Foreskin keratinocyte (primary cell): ENCODE measurements at places on chromosomes 1 and 21.

GRCh38 chr1:84611796-84612195 is 37.6 kb upstream of the CTBS start:
- DNase-seq, result no peak

DNA sequence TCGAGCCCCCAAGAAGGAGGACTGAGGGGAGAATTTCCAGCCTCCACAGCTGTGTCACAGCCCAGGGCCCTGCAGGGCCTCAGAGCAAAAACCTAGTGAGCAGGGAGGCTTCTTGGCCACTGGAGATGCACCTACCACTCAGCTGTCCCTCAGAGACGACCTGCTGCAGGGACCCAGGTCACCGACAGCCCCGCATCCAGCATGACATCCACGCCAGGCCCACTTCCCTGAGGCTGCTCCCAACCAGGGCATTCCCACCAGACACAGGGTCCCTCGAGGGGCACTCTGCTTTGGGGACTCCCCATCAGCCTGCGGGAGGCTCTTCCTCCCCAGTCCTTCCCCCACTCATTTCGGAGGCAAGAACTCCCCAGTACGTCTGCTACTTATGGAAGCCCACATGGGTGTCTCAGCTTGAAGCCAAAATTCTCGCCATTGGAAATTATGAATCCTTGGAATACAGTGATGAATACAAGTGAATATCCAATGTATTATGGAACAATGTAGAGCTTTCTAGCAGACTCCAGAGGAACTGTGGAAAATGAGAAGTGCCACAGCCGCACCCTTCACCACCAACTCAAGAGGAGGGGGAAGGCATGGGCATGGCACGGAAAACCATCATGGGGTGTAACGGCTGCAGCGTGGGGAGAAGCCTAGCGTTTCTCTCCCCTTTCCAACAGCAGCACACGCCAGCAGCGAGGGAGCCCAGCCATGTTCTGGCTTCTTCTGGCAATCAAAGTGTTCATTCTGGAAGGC is 6.9 kb downstream of the TFF3 start:
- DNase-seq, result no peak

GRCh38 chr1:157734321-157734720 is 33.8 kb upstream of the FCRL3 start:
- no peak for DNase-seq

DNA sequence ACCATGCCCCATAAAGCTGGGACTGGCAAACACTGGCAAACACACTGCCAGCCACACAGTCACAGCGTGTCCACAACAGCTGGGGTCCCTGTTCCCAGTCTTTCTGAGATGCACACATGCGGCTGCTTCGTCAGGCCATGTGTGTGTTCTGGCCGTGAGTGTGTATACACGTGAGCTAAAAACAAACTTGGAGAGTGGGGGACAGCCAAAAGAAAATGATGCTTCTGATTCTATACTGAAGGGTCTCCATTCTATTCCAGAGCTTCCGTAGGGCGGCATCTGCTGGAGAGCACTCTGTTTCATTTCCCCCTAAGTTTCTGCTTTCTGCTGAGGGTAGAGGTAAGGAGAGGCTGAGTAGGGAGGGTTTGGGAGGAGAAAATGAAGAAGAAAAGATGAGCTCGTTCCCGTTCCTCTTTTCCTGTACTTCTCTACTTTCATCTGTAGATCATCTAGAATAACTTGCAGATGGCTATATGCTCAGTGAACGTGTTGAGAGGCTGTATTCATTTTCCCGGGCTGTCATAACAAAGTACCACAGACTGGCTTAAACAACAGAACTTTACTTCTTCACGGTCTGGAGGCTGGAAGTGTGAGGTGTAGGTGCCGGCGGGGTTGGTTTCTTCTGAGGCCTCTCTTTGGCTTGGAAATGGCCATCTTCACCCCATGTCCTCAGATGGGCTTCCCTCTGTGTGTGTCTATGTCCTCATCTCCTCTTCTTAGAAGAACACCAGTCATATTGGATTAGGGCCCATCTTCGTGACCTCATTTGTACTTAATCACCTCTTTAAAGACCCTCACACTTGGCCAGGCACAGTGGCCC is 151.6 kb downstream of the TOMM20 start:
- no peak for DNase-seq

DNA sequence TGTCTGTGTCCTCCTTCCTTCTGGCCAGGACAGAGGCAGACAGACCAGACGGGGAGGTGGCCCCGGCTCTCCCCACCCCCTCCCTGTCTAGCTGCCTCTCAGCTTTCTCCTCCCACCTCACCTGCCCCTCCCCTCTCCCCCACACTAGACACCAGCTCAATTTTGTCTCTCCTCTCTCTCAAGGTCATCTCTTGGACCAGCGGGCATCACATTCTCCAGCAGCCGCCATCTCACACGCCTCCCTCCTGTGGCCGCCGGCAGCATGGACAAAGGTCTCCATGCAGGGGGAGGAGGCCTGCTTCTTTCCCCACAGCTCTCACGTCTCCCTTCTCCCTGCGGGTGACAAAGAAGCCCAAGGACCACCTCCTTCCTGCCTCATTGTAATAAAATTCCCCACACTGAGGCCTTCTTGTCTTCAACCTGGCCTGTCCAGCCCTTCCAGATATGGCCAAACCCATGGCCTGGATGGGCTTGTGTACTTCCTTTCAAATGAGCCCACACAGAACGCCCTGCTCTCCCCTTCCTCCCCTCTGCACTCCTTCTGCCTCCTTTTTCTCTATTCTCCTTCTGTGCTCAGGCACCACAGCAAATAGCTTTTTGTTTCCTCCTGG is 14.6 kb downstream of the OPTC start:
- DNase-seq, result no peak

- DNase-seq, result no peak
Measured at GRCh38 chr1:182622901-182623528, 18.8 kb upstream of the RGS16 start.

DNA sequence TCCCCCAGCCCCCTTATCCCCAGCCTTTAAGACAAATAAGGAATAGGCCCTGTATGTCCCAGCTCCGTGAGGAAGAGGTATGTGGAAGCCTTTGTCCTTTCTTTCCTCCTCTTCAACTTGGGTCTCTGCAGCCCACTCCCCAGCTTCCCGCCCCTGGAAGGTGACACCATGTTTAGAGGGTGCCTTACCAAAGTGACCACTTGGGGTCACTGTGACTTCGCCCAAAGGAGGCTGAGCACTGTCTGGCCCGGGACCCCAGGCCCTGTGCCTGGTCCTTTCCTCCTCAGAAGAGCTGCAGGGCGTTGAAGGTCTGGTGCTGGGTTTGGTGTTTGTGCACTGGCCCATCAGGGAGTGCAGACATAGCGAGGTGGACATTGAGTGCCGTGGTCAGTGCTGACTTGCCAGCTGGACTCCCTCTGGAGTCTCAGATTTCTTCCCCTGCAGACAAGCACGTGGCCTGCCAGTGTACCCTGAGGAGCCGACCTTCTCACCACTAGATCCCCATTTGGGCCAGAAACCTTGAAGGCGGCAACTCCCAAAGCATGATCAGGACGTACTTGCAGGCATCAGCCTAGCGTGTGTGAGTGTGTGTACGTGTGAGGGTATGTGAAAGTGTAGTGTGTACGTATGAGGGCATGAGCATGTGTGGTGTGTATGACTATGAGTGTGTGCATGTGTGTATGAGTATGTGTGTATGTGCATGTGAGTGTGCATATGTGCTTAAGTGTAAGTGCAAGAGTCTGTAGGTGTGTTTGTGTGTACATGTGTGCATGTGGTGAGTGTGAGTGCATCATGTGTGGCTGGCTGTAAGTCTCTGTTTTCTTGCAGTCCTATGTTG is 181.4 kb upstream of the KIAA0040 start:
- DNase-seq, result no peak

DNA sequence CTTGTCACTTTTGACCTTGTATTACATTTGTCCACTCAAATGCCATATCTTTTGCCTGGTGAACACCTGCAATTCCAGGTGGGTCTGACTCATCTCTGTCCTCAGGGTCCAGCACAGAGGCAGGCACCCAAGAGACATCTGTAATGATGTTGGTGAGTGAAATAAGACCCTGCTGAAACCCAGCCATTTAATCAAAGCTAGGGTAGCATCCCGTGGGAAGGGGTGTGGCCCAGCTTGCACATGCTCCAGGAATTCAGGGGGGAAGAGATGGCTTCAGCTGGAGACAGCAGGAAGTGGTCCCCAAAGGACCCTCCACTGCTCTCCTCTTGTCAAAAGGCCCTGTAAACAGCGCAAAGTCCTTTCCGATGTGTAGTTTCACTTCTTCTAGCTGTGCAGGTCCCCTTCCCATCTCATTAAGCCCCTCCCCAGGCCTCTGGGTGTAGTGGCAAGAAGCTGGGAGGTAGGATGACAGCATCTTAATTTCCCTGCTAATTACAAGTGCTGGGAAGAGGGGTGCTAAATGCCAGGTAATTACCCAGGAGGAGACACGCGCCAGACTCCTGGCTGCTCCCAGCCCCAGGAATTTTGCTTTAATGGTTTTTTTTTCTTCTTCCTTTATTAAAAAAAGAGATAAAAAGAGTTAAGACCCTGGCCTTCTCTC is 54.4 kb upstream of the TRABD2B start:
- DNase-seq, result no peak

DNA sequence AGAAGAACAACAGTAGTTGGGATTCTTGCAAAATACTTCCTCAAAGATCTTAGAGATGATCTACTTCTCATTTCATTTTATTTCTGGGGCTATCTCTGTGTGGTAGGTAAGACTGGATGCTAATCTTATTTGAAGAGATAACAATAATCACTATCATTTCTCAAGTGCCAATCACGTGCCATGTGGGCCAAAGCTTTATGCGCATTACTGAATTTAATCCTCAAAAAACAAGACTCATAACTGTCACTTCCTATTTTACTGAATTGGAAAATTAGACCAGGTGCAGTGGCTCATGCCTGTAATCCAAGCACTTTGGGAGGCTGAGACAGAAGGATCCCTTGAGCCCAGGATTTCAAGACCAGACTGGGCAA is 121.7 kb downstream of the KCNN3 start:
- no peak for DNase-seq

DNA sequence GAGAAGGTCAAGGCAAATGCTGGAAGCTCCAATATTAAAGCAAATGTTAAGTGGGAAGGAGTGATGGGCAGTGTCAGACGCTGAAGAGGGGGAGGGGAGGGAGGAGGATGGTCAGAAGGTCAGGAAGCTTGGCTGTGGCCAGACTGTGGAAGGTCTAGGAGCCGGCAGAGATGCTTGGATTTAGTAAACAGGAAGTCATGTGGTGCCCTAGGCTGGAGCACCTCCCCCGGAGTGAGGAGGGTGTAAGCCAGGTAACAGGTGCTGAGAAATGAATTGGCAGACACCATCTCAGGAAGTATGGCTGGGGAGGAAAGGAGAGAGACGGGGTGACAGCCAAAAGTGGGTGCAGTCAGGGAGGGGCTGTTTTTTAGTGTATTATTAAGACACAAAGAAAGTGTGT is 17.7 kb downstream of the CSMD2 start:
- DNase-seq, result no peak

GRCh38 chr1:101128211-101128727 is 102.7 kb upstream of the DPH5 start:
- DNase-seq, result no peak

GRCh38 chr1:29649189-29650040 is 413.1 kb downstream of the PTPRU start:
- DNase-seq, result peak; percentile 54

GRCh38 chr1:78222225-78222959 is 176.6 kb downstream of the GIPC2 start:
- DNase-seq, result no peak

GRCh38 chr1:15023205-15023604 is 130.3 kb upstream of the TMEM51 start:
- DNase-seq, result no peak

GRCh38 chr1:209266590-209267205 is 316.8 kb upstream of the CAMK1G start:
- peak; percentile 91 for DNase-seq

- no peak for DNase-seq
Measured at GRCh38 chr1:207131163-207131562, 27.1 kb downstream of the C4BPA start.

DNA sequence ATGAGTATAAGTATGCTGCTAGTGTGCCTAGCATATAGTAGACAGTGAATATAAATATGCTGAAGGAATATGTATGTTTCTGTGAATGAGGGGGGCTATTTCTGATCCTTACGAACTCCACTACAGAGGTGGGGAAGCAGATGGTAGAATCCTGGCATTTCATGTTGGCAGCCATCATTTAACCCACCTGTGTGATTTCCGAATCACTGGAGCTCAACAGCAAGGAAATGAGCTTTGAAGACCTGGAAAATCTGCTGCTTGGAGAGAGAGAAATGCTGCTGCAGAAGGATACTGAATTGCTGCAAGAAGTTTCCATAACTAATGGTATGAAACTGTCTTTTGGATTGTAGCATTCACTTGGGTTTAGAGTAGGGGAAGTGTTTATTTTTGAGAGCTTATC is 83.5 kb downstream of the RABGAP1L start:
- no peak for DNase-seq

DNA sequence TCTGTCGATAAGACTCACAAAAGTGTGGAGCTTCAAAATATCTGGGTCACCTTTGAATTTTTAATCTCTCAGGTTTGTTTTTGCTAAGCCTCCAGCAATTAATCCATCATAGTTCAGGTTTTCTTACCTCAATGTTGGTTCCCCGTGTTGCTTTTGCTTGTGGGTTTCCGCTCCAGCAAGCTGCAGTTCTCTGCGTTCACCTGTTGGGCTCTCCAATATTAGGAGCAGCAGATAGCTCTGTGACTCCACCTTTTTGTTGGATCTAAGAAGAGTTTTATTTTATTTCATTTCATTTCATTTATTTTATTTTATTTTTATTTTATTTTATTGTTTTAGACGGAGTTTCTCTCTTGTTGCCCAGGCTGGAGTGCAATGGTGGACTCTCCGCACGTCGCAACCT is 335.5 kb downstream of the COL11A1 start:
- no peak for DNase-seq

DNA sequence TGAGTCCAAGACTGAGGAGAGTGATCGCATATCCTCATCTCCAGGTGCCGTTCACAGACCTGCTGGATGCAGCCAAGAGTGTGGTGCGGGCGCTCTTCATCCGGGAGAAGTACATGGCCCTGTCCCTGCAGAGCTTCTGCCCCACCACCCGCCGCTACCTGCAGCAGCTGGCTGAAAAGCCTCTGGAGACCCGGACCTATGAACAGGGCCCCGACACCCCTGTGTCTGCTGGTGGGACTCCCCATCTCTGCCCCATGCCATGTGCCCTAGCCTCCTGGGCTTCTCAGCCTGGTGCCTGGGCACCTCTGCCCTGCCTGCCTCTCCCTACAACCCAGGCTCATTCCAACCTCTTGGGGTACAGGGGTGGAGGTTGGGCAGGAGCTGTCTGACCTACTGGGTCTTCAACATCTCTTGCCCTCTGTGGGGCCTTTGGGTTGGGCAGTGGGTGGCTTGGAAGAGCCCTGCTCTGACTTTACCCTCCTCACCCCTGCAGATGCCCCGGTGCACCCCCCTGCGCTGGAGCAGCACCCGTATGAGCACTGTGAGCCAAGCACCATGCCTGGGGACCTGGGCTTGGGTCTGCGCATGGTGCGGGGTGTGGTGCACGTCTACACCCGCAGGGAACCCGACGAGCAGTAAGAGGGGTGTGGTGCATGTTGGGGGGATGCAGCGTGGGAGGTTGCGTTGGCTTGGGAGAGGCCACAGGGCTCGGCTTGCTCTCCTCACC is 7.2 kb downstream of the AMPD2 start:
- no peak for DNase-seq
